ENCODE measurements at places on chromosomes 12 and 14.

DNA sequence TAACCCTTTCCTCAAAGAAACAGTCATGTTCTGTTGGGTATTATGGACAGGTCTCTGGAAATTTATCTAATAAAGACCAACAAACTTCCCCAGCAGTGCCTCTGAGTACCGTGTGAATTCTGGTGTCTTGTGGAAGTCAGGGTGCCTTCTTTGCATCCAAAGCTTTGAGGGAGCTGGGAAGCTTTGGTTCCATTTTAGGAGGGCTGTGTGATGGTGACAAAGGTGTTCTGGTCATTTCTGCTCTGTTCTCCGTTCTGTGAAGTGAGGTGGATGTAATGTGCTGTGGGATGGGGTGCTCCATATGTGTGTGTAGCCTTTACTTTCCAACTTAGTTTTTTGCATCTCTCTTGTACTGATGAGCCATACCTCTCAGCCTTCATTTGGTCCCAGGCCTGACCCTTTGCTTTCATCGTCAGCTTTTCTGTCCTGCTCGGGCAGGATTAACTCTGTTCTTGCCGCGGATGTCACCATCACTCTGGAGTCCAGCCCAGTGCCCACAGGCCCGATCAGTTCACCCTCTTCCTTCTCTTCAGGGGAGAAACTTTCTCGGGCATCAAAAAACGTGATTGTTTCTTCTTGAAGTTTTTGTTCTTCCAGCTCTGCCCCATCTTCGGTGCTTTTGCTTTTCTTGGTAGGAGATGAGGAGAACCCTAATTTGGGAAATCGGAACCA, 13.2 kb downstream of the PLD4 start:
- no peak for DNase-seq

DNA sequence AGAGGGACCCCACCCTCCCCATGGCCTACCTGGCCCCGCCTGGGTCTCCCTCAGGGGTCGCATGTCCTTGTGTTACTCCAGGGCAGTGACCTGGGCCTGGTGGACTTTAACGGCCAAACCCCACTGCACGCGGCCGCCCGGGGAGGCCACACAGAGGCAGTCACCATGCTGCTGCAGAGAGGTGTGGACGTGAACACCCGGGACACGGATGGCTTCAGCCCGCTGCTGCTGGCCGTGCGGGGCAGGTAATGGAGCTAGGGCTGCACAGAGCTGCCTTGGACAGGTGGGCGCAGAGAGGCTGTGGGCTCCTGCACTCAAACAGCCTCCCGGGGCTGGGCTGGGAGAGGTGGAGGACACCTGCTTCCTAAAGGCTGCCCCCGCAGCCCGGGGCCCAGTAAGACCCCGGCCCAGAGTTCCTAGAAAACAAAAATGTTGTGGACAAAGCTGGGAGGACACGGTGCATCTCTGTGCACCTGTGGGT, 21.6 kb downstream of the ASPG start:
- DNase-seq: no peak

- no peak for DNase-seq
Observed at GRCh38 chr14:92224358-92224954, 98.5 kb upstream of the SLC24A4 start.

GRCh38 chr12:128611736-128612135, 212.0 kb downstream of the SLC15A4 start:
- no peak for DNase-seq

DNA sequence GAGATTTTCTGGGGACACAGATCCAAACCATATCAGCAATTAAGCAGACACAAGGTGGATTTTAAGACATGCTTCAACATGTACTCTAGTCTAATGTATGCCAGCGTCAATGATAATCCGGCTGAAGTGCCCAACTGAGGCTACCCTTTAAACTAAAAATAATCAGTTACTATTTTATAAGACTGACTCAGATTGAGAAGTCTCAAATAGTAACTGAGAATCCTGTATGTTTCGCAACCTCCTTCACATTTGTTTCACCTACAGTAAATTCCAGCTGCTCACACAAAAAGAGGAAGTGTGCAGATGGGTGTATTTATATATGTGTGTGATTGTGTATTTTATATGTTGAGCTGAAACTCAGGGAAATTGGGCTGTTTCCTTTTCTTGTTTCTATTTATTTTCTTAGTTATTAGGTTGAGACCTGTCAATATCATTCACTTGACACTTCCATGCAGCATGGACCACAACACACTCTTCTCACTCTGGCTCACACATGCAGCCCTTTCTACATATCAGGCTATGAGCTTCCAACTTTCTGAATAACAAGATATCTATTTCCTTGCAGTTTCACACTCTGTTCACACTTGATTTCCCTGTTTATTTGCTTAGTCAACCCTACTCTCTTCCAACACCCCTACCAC, 1224.9 kb upstream of the TMEM132C start:
- DNase-seq: no peak

DNA sequence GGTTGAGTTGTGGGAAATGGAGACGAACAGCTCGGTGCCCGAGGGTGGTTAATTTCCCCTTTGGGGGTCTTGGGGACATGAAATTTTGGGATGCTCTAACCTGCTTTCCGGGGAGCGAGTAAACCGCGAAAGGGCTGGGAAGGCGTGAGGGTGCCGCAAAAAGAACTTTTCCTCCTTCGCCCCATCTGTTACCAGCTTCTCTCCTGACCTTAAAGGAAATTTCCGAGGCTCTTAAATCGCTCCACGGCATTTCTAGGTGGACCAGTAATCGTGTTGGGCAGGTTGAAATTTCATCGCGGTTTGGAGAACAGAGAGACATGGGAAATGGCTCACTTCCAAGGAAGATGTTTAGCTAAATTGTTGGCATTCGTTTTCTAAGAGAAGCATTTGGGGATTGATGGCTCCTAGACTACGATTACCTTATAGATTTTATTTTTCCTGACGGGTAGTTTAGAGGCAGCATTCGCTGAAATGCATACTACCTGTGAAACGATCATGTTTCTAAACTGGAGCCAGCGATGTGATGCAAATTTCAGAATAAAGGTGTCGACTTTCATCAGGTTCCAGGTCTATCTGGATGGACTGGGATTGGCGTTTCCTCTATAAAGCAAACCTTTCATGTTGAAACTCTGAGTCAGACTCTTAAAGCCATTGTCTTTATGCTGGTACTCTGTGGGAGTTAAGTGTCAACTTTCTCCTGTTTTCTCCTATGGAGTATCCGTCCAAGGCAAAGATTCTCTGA, 414.5 kb downstream of the PCNX1 start:
- no peak for DNase-seq

Data from type B pancreatic cell (in vitro differentiated cells).